Lung (tissue), 17 donors: ENCODE measurements at places on chromosomes 2 and 18. TPM values are rescaled to one million over a fixed set of nuclear protein-coding genes. Genes with fewer than 3 reads are reported as not detected.

The ANKRD62 gene
- polyA plus RNA-seq = 0.12 TPM

The CLEC4F gene
- 0.34 TPM for polyA plus RNA-seq

The OTOS gene
- not detected for polyA plus RNA-seq

The PGAP1 gene
- 2.6 TPM for polyA plus RNA-seq

The VWC2L gene
- polyA plus RNA-seq = 0.01 TPM
